Myocyte (in vitro differentiated cells): ENCODE measurements at places on chromosomes 12 and 14. TPM values are rescaled to one million over a fixed set of nuclear protein-coding genes. Genes with fewer than 3 reads are reported as not detected.

MYO1H gene
- not detected in 2 replicates for total RNA-seq

KRT2 gene
- total RNA-seq: not detected in 2 replicates

DNA sequence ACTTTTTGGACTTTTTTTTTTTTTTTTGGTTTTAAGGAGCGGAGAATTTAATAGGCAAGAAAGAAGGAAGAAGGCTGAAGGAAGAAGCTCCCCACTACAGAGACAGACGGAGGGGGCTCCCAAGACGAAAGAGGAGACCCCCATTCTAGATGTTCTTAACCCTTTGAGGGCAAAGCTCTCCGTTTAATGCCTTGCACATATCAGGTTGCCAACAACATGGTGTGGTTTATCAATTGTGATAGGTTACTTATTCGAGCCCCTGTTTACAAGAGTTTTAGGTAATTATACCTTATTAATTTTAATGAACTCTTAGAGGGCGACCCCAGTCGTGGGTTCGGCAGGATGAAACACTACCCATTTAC is 1.2 kb upstream of the FBXO33 start:
- DNase-seq: no peak

- DNase-seq: peak; percentile 98
Observed at GRCh38 chr14:90675399-90675798, 140.8 kb downstream of the TTC7B start.

GRIP1 gene
- total RNA-seq: 0.80 TPM in 1 of 2 replicates, not detected in the other

KERA gene
- not detected in 2 replicates for total RNA-seq

DNA sequence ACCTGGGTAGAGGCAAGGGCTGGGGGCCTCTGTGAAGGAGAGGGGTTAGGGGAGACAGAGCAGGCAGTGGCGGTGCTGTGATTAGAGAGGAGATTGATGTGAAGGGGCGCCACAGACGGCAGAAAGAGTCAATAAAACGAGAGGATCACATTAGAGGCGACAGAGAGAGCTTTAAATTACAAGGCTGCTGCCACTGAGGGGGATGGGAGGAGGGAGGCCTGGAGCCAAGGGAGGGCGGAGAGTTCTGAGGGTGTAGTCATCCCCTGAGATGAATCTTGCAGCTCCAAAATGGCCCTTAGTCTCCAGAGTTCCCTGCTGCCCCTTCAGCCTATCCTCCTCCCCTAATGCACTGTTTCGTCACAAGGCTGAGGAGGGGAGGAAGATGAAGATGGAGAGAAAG is 12.8 kb downstream of the ZFHX2 start:
- no peak for DNase-seq

DNA sequence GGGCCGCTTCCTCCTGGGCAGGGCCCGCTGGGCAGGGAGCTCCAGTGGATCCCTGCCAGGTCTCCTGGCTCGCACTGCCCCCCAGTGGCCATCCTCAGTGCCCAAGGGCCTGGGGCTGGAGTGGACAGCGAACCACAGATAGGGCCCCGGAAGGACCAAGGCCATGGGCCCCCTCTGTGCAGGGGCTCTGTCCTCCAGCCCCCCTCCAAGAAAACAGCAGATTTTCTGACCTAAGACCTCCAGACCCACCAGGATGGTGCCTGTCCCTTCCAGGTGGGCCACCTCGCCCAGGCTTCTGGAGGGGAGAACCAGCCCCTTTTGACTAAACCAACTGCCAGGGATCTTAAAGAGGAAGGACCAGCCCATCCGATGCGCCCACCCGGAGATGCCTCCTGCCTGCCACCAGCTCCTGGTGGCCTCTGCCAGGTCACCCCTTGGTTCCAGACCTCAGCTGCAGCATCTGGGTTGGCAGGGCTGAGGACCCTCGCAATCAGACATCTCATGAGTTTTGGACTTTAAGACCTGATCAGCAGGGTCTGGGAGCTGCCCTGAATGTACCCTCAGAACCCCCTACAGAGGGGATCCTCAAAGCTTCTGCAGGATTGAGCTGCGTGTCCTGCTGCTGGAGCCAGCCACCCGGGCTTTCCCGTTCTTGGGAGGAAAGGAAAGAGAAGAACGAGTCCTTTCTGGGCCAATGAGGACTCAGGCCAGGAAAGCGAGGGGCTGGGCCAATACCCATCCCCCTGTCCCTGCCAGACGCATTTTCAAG is 325.8 kb upstream of the DIO3 start:
- peak; percentile 8 for DNase-seq

RNASE13 gene
- total RNA-seq: not detected in 2 replicates

GRCh38 chr14:34060651-34060999 is 109.8 kb upstream of the EGLN3 start:
- DNase-seq: peak; percentile 90

KRT8 gene
- 0.16 TPM in 1 of 2 replicates, not detected in the other for total RNA-seq

DNA sequence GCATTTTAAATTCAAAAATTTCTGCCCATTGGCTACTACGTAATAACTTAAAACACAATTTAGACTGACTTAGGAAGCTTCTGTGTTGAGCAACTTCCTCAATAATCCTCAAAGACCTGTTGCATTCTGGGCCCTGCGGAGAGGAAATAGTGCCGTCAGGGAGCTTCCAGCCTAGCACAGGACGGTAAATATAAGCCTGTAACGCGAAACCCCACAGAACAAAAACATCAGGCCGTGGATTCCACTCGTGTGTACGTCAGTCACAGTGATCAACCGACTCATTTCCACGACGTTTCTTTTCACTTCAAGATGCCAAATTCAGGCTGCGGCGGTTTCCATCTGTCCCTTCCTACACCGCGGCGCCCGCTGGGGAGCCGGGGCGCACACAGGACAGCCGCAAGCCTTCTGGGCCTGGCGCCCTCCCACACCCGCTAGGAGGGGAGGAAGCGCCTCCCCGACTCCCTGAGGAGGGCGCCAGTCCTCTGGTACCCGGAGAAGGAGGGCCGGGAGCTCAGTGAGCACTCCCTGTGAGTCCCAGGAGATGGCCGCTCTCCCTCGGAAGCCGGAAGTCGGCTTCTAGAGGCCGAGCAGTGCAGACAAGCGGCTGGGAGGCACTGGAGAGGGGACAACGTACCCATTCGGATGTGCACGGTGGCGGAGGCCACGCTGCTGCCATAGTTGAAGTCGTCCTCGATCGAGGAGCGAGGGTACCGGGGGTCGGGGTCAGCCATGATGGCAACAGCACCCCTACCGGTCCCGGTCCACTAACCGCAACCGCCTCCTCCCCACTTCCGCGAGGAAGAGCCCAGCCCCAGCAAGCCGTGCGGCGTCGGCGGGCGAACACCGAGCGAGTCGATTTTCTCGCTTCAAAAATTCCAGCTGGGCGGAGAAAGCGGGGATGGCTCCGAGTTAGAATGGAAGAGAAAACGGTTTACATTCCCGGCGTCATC is at the start of gene TMBIM4:
TSS of gene TMBIM4 (minus strand) at position 776 of the 950 bp plus-strand sequence. CDS start at position 731, 45 bp downstream.
- DNase-seq: peak; percentile 95

RD3L gene
- not detected in 2 replicates for total RNA-seq

GRCh38 chr12:109553906-109554500 is 19.3 kb downstream of the MMAB start:
- no peak for DNase-seq

SLC38A4 gene
- total RNA-seq: 3.9 and 4.1 TPM in 2 replicates

KRT71 gene
- not detected in 2 replicates for total RNA-seq

GYS2 gene
- not detected in 2 replicates for total RNA-seq

LRRC10 gene
- not detected in 2 replicates for total RNA-seq

DNA sequence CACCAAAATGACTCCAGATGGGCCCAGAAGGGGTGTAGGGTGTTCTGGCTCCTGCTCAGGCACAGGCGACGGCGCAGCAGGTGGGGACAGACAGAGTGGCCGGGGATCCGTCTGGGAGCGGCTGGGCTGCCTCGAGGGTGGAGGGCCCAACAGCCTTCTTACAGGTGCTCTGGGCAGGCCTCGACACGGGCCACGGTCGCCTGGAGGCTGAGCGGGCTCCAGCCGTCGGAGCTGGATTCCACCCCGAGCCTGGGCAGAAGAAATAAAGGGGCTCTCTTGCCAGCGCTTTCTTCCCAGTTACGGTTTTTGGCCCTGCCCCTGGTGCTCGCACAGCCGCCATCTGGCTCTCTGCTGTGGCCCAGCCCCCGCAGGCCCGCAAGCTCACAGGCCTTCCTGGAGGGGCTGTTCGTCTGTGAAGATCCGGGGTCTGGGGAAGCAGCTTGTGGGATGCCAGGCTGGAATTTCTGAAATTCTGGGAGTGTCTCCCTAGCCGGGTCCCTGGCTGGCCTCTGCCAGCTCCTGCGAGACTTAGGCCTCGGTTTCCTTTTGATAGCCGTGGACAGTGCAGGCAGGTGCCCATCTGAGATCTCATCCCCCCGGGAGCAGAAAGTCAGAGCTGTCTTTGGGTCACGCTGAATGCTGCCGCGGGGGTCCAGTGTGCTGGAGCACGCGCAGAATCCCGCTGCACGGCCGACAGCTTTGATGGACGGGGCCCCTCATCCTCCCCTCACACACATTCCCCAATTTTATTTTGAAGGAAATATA is 122.7 kb downstream of the PAPOLA start:
- DNase-seq: no peak

DNA sequence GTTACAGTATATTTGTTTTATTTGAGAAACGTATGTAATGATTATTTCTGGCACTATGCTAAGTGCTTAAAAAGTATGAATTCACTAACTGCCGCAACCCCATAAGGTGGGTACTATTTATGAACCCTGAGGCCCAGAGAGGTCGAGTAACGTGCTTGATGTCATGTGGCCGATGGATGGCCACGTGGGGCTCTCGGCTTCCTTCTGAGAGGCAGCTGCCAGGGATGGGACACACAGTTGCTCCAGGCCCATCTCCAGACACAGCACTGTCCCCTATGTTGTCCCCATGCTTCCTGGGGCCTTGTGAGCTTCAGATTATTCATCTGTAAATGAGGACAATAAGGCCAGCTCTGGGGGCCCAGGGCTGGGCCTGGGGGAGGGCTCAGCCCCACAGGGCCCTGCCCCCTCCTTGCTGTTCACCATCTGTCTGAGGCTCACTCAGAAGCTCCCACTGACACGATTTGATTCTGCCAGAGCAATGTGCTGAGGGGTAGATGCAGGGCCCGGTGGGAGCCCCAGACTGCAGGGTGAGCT is 115.0 kb downstream of the CALM1 start:
- no peak for DNase-seq

EIF2S3B gene
- 0.62 and 0.83 TPM in 2 replicates for total RNA-seq

DNA sequence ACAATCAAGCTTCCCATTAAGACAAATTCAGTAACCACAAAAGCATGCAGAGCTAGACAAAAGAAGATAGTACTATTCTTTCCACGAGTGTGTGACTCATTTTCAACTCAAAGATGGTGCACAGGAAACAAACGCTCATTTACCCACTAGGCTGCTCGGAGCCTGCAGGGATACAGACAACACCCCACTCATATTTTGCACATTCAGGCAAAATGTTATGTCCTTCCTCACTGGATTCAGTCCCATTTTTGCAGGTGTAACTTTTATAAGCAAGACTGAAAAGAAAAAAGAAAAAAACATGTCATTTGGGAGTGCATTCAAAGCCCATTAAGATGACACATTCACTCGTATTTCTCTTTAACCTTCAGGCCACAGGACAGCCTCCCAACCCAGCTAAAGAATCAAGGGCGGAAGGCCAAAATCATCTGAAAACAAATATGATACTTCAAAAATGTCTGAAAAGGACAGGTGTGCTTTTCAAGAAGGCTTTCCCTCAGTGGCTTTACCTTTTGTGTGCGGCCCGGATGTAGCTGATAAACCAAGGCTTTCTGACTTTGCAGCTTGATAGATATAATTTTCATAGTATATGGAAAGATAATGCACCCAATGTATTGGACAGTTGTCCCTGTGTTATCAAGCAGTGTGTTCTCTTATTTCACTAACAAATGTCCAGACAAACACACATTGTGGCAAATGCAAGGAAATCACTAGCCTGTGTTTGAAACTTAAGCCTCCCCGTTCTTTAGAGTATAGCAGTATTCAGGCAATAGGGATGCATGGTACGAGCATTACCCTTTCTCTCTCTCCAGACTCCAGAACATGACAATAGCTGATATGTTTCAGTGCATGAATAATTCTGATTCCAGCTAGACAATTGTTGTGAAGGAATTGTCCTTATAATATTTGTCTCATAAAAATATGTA is 147.8 kb upstream of the KRR1 start:
- DNase-seq: peak; percentile 74

- DNase-seq: no peak
Observed at GRCh38 chr12:12445882-12446181, 89.0 kb downstream of the BORCS5 start.

ZC2HC1C gene
- 0.52 and 1.6 TPM in 2 replicates for total RNA-seq

DNA sequence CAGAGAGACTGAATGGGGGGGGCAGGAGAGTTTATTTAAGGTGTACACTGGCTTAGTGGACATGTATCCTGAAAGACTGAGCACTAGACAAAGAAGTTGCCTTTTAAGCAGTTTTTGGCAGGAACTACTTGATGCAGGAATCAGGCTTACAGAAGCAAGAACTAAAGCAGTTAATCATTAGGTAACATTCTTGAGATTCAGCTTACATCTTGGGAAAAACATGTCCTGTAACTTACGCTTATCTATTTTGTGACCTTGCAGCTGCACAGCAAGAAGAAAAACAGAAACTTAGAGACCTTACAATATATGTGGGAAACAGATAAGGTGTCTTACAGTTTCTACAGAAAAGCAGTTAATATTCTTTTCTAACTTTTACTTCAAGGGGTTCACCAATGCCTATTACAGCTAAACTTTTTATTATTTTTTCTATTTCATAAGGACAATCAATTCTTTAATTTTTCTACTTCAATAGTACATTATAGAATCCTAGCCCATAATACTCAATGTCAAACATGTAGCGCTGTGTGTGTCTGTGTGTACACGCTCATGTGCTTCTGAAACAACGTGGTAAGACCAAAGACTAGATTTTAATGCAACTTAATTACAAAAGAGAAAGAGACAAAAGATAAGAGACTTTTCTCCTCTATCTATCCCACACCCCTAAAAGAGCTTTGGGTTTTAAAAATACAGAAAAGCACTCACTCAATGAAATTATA is 276.9 kb downstream of the PRKD1 start:
- DNase-seq: no peak

TAS2R8 gene
- 0.21 TPM in 1 of 2 replicates, not detected in the other for total RNA-seq

PELI2 gene
- total RNA-seq: 4.0 and 6.4 TPM in 2 replicates

VASH1 gene
- total RNA-seq: 4.1 and 4.7 TPM in 2 replicates

PRR13 gene
- 45.8 and 48.3 TPM in 2 replicates for total RNA-seq

DNA sequence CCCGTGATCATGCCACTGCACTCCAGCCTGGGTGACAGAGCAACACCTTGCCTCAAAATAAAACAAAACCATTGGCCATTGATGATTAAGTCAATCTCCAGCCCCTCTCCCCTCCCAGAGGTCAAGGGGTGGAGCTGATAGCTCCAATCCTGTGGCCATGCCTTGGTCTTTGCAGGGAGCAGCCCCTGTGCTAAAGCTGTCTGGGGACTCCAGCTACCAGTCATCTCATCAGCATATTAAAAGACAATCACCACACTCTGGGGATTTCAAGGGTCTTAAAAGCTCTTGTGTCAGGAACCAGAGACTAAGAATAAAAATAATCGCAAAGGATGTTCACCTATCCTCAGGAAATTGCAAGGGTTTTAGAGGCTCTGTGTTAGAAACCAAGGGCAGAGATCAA is 30.6 kb downstream of the HCAR2 start:
- no peak for DNase-seq
